Activated CD4-positive, CD25-positive, alpha-beta regulatory T cell (primary cell): ENCODE measurements at places on chromosomes 6 and 20.

DNA sequence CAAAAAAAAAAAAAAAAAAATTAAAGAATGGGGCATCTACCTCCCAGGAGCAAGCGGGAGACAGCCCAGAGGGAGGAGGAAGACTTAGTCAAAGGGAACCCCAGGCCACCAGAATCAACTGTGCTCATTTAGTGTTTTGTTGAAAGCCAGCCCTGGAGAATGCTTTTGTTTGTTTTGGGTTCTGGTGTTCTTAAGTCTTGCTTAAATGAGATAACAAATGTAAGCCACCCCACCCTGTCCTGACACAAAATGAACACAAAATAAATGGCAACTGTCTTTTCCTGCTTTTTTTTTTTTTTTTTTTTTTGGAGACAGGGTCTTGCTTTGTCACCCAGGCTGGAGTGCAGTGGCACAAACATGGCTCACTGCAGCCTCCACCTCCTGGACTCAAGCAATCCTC is 165.0 kb upstream of the JARID2 start:
- no peak for DNase-seq

GRCh38 chr6:150991487-150991886 is 126.0 kb downstream of the MTHFD1L start:
- DNase-seq: no peak

- no peak for DNase-seq
Measured at GRCh38 chr20:2108987-2109386, 7.4 kb downstream of the STK35 start.

- DNase-seq: no peak
Measured at GRCh38 chr20:19317237-19318069, 105.0 kb downstream of the SLC24A3 start.

DNA sequence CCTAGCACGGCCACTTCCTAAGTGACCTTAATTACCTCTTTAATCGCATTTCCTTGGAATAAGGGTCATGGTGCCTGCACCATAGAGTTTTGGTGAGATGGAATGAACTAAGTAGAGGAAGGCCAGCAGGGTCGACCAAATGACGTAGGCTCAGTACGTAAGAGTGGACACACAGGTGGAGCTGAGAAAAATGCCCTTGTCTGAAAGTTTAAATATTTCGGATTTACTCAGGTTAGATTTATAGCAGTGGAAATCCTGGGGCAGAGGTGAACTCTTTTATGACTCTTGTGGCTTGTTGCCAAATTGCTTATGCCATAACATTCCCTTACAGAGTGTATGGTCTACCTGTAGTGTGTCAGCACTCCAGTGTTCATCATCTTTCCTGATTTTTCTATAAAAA is 23.6 kb upstream of the BTBD3 start:
- no peak for DNase-seq

GRCh38 chr6:1461207-1461606 is 71.8 kb downstream of the FOXF2 start:
- DNase-seq: no peak

DNA sequence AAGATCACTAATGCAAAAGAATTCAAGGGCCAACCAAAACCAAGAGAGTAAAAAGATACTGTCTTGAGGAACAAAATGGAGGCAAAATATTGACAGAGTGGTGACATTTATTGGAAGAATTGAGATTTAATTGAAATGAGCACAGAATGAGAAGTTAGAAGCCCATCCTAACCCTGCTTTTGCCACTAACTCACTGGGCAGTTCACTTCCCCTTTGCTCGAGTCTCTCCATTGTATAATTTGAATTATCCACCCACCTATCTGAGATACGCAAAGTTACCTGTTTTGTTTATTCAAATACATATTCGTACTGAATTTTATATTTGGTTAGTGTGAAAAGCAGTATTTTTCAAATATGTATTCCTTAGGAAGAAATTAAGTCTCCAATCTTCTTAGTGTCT is 204.5 kb upstream of the PRDM1 start:
- DNase-seq: no peak

DNA sequence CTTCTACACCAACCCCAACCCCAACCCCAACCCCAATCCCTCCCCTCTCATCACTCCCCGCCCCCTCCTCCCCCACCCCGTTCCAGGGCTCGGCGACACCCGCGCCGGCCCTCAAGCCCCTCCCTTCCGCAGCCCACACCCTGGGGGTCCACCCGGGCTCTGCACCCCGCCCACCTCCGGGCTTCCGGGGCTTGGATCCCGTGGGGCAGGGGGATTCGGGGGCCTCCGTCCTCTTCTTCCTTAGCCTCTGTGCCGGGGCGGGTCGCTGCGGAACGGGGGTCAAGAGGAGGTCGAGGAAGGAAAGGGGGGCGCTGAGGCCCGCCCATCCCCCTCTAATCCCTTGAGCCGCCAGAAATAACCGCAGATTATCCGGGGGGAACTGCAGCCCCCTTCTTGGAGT is 690 bp downstream of the TULP1 start:
- no peak for DNase-seq

DNA sequence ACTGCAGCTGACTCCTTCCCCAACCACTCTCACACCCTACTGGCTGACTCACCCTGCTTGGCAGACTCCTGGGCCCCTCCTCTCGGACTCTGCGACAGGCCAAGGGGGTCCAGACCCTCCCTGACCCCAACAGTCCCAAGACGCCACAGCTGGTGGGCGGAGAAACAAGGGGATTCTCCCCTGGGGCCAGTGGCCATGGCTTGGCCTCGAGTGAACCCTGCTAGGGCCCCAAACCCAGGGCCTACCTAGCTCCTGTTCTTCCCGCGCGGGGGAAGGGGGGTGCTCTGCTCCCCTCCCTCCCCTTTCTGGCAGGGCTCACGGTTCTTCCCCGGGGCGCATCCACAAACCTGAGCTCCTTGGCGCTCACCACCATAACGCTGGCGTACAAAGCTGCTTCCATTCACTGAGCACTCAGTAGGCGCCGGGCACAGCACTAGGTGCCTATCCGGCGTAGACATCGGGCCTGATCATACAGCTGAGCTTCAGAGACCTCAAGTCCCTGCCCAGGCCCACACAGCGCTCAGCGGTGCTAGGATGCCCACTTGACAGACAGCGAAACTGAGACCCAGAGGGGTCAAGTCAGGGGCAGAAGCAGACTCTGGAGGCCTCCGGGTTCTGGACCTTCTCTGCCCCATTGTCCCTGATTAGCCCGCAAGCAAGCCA is 597 bp downstream of the ADA start:
- no peak for DNase-seq
